NCI-H1105 treated with DMSO at 0.1 percent for 48 hours (cell line): ENCODE measurements at places on chromosomes 11 and 22.

DNA sequence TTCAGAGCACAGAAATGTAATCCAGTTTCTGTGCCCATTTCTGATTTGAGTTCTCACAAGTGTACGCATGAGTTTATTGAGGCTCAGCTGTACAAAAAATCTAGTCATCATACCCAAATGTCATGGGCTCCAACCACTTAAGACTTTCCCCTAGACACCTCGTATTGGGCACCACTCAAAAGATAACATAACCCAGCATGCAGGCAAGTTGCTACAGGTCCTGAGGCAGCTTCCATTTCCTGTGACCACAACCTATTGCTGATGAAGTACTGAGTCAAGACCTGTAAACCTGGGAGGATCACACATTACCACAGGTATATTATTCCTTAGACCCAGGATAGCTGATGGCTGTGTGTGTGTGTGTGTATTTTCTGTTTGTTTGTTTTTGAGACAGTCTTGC is 95.2 kb downstream of the MRTFA start:
- no peak for DNase-seq

GRCh38 chr11:113137713-113138529 is 176.5 kb upstream of the TTC12 start:
- DNase-seq: no peak

- DNase-seq: peak; percentile 9
Measured at GRCh38 chr22:33920197-33920540, at the start of gene LARGE1. Gene LARGE1 (minus strand): TSS chr22:33920476.

DNA sequence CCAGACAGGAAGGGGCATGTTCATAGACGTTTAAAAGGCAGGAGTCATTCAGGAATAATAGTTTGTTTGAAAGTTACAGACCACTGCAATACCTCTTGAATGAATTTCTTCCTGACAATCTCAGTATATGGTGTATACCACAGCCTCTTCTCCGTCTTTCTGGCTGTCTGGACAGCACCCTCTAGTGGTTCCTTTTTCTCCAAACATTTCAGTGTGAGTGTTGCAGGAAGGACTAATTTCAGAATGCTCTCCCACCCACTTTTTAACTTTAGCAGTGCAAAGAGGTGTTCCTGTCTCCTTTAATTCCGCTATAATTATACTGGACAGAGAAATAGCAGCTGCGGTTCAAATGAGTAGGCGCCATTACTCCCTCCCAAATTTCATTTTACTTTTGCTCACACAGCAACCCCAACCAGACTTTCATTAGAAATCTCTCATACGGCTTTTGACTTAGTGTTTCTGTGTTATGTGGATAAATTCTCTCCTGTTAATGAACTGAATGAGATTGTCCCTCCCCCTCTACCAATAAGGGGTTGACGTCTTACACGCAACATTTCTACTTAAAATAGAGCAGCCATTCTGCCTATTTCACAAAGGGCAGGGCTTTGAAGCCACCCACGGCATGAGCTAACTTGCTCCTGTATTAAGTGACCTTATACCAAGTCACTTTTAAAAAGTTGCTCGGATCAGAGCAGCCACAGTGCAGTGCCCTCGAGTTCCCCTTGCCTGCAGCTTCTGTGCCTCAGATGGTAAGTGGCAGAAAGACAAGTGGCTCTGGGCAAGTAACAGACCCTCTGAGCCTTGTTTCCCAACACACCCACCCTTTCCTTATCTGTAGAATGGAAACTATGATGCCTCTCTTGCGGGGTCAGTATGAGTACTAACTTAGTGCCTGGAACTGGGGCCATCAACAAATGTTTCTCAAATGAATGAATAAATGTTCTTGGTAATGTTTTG is 368.6 kb downstream of the OPCML start:
- DNase-seq: peak; percentile 81

DNA sequence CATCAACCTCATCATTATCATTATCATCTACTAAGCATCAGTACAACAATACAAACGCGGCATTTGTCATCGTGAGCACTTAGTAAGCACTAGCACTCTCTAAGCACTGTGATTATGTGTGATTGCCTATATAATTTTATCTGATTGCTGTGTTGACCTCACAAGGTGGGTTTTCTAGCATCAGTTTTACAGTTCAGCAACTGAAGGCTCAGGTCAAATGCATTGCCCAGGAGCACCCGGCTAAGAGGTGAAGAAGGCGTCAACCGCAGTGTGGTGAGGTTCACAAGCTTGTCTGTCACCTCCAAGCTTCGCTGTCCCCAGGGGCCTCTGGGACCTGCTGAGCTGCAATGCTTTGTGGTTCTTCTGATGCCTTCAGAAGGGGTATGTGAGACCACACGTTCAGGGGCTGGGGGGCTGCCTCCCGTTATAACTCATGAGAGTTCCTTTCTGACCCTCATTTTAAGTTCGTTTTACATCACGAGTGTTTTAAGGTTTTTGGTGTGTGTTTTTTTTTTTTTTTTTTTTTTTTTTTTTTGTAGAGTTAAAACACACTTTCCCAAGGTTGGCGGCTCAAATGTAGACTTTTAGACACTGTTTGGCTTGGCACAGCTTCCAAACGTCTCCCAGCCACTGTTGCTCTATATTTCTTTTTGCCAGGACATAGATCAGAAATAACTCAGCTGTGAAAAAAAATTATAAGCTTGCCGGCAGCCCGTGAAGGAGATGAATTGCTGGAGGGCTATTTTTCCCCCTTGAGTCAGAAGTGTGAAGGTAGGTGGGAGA is 33.8 kb upstream of the SCUBE1 start:
- no peak for DNase-seq

- DNase-seq: no peak
Measured at GRCh38 chr11:19093976-19094375, 23.0 kb upstream of the ZDHHC13 start.

- no peak for DNase-seq
Measured at GRCh38 chr11:116194156-116194904, 578.5 kb downstream of the BUD13 start.

- no peak for DNase-seq
Measured at GRCh38 chr11:37967635-37968034, 1369.6 kb upstream of the RAG2 start.

DNA sequence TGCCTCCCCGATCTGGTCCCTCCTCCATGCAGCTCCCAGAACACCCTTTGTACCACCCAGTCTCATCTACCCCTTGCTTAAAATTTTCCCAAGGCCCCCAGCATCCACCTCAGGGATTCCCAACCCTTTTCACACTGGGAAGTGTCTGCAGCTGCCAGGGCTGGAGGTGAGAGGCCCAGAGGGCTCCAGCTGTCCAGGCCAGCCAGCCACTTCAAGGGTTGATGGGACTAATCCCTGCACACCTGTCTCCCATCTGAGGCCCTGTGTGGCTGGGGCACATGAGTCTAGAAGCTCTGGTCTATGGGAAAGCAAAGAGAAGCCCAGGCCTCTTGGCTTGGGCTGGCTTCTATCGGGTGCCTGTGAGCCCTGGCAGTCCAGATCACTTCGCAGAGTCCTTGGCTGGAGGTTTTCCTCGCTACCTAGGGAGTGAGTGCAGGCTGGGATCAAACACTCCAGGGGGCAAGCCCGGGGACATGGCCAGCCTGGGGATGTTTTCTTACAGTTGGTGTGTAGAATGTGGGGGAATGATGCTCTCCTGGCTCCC is 41.1 kb upstream of the TPBGL start:
- peak; percentile 39 for DNase-seq

DNA sequence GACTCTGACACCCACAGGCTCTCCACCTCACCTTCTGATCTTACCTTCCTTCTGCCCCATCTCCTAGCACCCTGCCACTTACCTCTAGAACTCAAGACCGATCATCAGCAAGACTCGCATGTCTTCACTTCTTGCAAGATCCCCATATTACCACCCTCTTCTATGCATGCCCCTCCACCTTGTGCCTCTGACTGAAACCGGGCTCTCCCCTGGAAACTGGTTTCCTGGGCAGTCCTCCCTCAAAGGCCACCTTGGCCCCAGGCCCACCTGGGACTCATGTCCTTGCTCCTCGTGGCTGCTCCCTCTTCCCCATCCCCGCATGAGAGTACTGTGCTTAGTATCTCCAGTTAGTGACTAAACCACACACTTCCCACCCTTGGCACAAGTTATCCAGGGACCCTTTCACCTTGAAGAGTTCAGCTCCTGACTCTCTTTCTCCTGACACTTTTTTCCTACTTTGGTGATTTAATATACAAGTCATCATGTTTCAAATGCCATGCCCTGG is 136.7 kb downstream of the SPATA19 start:
- no peak for DNase-seq

GRCh38 chr11:113593698-113594308 is 112.3 kb downstream of the TMPRSS5 start:
- DNase-seq: no peak

DNA sequence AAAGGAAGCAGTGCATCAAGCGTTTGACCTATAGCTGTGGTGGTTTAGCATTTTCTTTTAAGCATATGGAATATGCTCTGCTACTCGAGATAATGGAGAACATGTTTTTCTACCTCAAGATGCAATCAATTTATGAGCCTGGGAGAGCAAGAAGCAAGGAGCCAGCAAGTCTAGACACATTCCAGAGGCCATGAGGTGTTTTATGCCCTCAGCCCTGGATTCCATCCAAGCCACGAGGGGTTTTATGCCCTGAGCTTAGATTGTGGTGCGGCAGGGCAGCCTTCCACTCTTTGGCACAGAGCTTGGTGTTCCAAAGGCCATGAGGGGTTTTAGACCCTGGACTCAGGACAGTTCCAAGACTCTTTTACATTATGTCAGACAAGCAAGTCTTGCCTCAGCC is 11.7 kb upstream of the DNAJB13 start:
- DNase-seq: no peak

DNA sequence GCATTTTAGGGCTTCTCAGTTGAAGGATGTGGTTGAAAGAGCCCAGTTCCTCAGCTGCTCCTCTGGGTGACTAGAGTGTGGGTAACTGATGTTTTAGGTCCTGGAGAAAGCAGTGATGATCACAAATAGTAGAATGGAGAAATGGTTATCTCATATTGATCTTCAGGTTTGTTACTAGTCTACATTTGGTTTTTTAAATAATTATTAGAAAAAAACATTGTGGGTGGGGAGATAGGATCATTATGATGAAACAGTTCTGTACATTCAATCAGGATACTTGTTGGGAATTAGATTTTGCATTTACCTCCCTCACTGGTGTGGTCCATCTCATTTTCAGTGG is 24.9 kb downstream of the SREBF2 start:
- no peak for DNase-seq

DNA sequence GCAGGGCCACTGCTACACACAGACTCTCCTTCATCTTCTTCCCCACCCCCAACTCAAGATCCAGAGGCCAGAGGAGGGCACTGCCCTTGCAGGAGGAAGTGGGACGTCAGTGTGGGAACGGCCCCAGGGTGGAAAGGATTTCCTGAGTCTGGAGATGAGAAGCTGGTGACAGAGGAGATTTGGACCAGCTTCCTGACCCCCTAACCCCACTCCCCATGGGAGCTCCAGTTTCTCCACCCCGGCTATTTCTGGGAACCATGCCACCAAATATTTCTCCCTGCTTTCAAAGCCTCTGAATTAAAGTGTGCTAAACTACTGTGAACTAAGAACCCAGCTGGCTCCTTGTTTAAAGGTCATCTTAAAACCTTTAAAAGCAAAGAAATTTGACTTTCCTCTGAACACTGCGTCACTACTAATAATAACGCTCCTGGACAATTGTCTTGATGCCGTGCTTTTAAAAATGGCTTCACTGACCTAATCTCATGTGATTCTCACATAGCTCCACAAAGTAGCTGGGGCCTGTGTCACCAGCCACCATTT is 46.6 kb downstream of the CWC15 start:
- no peak for DNase-seq

DNA sequence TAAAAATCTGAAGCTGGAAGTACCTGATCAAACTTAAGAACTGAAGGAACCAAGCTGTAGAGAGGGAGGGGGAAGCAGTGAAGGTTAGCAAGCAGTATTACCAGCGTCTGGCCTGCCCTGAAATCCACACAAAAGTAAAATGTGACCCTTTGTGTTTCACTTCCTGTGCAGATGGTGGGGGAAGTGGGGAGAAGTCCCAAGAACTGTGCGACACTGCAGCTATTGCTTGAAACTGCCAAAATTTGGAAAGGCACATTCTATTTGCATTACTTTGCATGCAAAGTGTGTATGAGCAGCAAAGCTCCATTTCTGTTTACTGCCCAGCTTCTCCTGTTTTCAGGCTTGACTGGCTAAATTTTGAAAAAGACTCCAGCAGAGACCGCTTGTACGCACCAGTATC is 72.1 kb upstream of the BMAL1 start:
- no peak for DNase-seq

DNA sequence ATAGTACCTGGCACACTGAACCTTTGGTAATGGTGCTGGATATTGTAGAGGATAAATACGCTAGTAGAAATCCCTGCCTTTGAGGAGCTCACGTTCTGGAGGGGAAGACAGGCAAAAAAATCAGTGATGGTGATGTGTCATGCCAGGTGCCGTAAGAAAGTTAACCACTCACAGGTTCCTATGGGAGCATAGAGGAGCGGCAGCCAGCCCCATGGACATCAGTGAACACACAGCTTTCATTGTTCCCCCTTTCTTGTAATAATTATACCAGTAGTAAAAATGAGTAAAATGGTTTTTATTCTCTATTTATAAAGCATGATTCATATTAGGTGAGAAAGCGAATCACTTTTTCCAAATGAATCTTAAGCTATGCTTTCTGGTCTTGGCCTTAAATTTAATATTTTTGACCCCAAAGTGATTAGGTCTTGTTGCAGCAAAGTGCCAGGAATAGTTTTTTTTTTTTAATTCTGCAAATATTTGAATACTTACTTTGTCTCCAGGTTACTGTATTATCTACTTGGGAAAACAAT is 57.9 kb downstream of the UVRAG start:
- DNase-seq: no peak

GRCh38 chr11:26726960-26727359 is 5.1 kb upstream of the SLC5A12 start:
- DNase-seq: no peak

DNA sequence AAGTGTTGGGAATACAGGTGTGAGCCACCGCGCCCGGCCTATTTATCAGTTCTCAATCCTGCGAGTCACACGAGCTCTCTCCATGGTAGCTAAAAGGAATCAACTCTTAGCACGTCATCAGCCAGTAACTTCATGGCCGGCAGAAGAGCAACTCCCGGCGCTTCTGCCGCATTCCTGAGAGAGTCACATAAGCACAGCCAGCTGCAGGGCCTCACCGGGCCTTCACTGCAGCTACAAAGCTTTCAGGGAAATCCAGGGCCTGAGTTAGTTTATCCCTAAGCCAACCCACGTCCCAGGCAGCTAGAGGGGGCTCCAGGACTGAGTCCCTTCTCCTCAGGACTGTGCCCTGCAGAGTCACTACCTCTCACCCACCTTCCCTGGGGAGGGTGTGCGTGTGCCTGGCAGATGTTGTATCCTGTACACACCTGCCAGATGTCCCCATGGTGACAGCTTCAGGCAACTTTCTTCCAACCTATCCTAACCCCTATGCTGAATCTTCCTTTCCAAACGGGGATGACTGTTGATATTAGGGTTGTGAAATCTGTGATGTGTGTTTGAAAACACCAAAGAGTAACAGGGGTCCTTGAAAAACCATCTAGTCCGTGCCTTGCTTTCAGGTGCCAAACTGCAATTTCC is 45.9 kb upstream of the ARFGAP3 start:
- no peak for DNase-seq
